A172 (cell line): ENCODE measurements at places on chromosomes 1 and 21.

DNA sequence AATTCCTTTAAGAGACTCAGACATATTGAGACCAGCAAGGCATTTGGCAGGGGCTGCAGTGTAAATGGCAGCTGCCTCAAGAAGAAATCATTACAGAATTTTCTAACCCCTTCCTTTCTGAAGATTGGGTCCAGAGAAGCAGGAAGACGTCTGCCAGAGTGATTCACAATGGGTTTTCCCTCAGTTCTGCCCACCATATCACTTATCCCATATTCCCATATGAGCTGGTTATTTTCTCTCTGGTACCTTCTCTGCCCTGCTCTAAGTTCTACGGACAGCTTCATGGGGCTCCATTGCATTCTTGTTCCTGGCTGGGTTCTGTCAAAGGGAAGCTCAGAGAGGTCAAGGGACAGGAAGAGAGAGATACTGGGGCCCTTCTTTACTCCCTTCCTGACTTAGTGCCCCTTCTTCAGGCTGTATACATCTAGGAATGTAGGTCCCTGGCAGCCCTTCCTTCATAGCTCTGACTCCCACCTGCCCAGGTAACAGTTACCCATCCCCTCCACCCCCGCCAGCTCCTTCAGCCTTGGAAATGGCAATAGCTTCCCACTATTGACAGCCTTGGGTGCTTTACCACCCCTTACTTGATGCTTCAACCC lies 420.6 kb upstream of the DAB1 start:
- no peak for DNase-seq

- no peak for DNase-seq
Observed at GRCh38 chr1:82783044-82783443, 982.3 kb downstream of the ADGRL2 start.

DNA sequence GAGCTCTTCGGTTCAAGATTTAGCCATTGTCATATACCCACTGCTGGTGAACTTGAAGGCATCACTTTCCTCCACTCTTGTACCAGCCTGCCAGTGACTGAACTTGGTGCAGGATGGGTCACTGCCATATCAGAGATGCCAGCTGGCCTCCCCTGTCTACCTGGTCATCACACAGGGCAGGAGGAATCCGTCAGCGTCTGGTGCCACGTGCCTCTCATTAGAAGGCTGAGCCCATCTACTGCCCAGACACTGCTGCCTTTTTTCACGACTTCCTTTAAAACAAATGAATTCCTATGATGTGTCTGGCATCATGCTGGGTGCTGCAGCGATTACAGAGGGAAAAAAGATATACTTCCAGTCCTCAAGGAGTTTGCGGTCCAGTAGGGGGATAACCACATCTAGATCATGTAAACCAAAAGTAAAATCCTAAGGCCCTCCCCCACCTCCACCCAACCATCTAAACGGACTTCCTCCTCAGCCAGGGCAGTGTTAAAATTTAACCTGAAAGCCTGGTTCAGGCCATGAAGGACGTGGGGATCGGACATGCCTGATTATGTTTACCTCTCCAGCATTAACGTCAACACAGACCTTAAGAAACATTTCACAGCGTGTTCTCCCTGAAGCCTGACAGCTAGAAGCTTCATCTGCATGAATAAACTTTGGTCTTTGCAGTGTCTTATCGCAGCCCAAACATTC lies 29.2 kb upstream of the PDE9A start:
- DNase-seq = no peak

DNA sequence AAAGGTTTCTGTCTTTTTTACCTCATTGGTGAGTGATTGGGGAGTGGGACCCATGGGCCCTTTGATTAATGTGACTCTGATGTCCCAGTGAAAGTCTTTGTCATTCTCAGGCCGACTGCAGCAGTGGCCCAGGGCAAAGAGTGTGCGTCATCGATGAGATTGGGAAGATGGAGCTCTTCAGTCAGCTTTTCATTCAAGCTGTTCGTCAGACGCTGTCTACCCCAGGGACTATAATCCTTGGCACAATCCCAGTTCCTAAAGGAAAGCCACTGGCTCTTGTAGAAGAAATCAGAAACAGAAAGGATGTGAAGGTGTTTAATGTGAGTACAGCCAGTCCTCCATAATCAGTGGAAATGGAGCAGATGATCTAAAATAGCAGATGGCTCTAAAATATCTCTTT lies 19.4 kb downstream of the NTPCR start:
- no peak for DNase-seq

DNA sequence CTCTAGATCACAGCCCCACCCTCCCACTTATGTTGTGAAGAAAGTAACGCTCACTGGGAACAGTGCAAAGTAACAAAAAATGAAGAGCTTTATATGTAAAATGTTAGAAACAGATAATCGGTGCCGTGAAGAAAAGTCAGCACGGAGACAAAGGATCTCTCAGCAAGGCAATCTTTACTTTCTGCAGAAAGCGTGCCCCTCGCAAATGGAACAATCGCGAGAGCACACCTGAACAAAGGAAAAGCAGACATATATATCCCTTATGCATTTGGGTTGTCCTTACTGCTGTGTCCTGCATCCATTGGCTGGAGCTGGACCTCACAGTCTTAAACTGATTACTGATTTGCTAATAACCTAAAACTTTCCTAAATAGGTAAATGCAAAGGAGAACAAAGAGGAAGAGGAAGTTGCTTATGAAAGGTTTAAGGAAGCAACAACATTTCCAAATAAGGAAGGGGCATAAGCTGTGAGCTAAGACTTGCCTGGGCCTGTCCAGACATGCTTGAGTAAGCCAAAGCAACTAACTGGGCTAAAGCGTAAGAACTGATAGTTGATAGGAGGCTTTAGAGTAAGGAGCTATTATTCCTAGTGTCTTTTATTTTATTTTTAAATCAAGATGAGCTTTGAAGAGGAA lies 89.7 kb downstream of the GTF2B start:
- peak; percentile 5 for DNase-seq

DNA sequence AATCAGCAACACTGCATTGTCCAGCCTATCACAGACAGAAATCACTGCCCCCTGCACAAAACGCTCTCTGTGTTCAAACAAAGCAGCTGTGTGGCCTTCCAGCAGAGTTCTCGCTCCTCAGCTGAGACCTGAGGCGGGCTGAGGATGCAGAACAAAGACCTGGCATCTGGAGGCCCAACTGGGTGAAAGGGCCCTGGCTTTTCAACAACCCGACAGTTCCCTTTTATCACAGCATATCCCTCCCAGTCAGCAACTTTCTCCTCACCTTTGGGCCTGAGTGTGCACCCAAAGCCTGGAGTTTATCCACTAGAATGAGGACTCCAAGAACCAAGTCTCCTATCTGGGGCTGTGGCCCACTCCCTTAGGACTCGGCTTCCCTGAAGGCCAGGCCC lies 42.6 kb upstream of the A3GALT2 start:
- DNase-seq = no peak

DNA sequence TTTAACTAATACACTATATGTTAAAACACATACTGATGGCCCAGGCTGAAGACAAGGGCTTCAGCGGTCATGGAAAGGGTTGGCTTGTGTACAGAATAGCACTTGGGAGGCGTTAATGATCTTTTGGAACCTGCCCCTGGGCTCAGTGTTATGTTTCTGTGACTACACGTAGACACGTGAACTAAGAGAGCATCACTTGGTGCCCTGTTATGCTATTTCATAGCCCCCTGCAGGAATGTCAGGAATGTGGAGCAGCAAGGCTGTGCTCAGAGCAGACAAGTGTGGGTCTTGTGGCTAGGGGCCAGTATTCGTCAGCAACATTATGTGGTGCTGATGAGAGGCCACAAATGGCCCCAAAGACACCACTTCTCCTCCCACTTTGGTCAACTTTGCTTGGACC lies 132.4 kb downstream of the MAP3K21 start:
- peak; percentile 38 for DNase-seq

DNA sequence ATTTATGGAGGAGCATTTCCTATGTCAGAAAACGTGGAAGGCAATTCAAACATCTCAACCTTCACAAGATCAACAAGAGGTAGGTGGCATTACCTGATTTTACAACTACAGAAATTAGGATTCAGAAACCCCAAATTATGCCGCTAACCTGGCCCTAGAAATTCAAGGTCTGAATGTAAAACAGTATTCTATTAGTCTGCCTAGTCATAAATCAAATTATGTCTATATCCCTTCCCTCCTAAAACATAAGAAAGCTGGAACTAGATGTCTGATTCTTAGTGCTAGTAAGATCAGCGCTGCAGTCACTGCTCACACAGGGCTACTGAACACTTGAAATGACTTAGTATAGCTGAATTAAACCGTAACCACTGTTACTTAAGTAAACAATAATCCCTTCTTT lies 1.4 kb downstream of the TOMM20 start:
- no peak for DNase-seq

DNA sequence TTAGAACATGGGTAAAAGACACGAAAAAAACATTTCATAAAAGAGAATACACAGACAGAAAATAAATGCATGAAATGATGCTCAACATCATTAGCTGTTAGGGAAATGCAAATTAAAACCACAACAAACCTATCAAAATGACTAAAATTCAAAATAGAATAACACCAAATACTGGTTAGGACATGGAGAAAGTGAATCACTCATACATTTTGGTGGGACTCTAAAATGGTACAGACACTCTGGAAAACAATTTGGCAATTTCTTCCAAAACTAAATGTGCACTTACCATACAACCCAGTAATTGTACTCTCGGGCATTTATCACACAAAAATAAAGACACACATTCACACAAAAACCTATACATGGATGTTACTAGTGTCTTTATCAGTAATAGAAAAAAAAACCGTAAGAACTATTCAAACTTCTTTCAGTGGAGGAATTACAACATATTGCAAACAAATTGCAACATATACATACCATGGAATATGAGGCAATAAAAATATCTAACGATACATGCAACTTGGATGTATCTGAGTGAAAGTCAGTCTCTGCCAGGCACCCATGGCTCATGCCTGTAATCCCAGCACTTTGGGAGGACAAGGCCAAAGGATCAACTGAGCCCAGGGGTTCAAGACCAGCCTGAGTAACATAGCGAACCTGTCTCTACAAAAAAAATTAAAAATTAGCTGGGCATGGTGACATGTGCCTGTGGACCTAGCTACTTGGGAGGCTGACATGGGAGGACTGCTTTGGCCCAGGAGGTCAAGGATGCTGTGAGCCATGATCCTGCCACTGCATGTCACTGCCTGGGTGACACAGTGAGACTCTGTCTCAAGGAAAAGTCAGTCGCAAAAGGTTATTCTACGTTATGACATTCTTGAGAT lies 19.6 kb downstream of the HSF2BP start:
- DNase-seq = no peak

DNA sequence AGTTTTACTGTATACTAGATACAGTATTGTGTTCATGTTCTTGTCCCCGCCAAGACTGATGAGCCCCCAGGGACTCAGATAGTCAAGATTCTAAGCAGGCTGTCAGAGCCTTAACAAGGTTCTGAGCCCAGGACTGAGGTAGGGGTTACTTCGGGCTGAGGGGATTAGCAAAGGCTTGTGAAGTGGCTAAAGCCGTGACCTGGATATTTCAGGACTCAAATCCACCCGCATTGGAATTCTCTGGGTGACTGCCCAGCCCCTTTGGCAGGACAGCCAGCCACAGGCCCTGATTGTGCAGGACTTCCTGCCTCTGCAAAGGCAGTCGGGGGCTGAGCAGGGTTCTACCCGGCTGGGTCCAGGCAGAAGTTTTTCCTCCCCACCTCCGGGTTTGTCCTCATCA lies at the start of gene PLA2G5:
Gene PLA2G5 (plus strand): TSS at position 321 of the 400 bp plus-strand sequence. CDS start 14,637 bp downstream, outside the sequence.
- no peak for DNase-seq

DNA sequence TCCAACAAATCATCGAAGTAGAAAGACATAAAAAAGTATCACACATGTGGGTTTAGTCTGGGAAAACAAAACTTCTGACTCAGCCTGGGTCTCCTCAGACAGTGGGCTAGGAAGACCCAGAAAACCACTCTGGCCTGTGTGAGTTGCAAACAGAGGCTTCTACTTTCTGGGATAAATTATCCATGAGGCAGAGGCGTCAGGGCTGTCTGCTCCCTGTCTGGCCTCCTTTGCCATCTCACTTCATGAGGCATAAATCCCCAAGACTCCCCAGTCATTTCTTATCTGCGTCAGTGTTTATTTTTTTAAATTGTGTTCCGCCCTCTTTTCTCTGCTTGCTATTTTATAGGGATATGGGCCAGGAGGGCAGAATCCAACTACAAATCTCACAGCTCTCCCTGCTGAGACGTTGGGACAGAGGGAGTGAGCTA lies 80.6 kb upstream of the TRABD2B start:
- DNase-seq = peak; percentile 62

GRCh38 chr1:206583707-206584648 lies 28.3 kb downstream of the EIF2D start:
- peak; percentile 81 for DNase-seq

DNA sequence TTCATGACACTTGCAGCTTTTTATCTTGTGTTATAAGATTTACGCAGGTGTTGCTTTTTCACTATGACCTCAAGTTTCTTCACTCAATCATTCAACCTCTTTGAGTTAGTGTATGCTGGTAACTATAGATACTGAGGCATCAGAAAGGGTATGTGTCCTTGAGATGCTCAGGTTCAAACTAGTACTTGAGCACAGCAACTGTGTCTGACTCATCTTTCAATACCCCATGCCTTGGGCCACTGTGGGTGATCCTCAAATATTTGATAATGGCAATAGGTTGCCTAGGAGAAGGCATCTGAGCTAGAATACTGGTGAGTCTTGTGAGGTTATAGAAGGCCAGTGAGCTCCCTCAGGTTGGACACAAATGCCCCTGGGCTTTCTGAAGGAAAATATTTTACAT lies 88.1 kb upstream of the SPATA6 start:
- DNase-seq = no peak

- DNase-seq = peak; percentile 85
Observed at GRCh38 chr21:34887725-34888568, 161.2 kb downstream of the RUNX1 start.

- no peak for DNase-seq
Observed at GRCh38 chr1:224090116-224090515, 23.8 kb upstream of the FBXO28 start.

DNA sequence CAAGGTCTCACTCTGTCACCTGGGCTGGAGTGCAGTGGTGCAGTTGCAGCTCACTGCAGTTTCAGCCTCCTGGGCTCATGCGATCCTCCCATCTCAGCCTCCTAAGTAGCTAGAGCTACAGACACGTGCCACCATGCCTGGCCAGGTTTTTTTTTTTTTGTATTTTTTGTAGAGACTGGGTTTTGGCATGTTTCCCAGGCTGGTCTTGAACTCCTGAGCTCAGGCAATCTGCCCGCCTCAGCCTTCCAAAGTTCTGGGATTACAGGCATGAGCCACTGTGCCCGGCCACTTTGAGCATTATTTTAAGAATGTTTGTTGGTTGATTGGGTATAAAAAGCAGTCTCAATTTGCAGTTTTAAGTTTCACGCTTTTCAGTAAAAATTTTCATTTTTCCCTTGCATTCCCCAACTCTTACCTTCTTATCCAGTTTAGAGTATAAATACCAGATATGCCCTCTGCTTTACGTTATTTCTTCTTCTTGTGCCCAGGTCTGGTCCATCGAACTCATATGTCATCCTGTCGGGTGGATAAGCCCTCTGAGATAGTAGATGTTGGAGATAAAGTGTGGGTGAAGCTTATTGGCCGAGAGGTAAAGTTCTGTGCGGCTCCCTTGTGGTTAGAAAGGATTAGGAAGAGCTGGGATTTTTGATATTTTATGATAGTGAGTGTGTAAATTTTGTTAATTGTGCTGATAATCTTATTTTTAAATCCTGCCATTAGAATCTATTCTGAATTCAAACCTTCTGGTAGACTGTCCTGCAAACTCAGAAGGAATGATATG lies 36.0 kb downstream of the FABP3 start:
- no peak for DNase-seq
